ENCODE measurements at places on chromosomes 16 and 17.

DNA sequence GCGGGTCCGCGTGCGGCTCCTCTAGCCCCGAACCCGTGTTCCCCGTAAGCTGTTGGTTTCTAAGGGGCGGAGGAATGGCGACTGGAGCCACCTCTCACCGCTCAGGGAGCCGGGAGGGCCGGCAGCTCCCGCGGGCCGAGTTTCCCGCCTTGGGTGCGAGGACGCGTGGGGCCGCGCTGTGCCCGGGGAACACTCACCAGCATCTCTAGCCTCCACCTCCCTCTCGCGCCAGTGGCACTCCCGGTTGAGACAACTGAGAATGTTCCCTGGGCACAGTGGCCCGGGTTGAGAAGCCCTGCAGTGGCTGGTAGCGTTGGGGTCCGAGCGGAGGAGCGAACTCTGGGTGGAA, 560 bp downstream of the TELO2 start:
- H3K4me3 ChIP-seq, result peak overlapping the region; percentile 77
- H3K36me3 ChIP-seq, result peaks cover 9% of the 10 kb centered on the region
- DNase-seq, result no peak
- H3K27me3 ChIP-seq, result no peaks in the 10 kb centered on the region
- H3K27ac ChIP-seq, result peak overlapping the region; percentile 90

- peak overlapping the region; percentile 89 for H3K4me3 ChIP-seq
- peak; percentile 81 for DNase-seq
- H3K4me1 ChIP-seq, result peaks cover 54% of the 10 kb centered on the region
- no peaks in the 10 kb centered on the region for H3K27me3 ChIP-seq
- peak overlapping the region; percentile 87 for H3K27ac ChIP-seq
- H3K36me3 ChIP-seq, result peaks cover 43% of the 10 kb centered on the region
Measured at GRCh38 chr17:42673885-42674754, 2.7 kb downstream of the PLEKHH3 start.

DNA sequence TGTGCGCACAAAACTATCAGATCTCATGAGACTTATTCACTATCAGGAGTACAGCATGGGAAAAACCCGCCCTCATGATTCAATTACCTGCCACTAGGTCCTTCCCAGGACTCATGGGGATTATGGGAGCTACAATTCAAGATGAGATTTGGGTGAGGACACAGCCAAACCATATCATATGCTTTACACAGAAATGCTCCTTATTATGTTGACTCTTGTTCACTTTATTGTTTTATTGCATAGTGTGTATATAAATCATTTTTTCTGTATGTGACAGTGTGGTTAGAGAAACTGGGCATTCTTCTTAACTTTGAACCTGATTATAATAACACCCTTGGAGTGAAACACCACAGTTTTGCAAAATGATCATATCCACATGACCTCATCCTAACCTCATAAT, 212.8 kb upstream of the TNRC6C start:
- H3K27ac ChIP-seq, result no peak overlapping the region
- no peaks in the 10 kb centered on the region for H3K36me3 ChIP-seq
- H3K4me3 ChIP-seq, result no peak overlapping the region
- DNase-seq, result no peak
- no peaks in the 10 kb centered on the region for H3K27me3 ChIP-seq
- H3K4me1 ChIP-seq, result no peaks in the 10 kb centered on the region

DNA sequence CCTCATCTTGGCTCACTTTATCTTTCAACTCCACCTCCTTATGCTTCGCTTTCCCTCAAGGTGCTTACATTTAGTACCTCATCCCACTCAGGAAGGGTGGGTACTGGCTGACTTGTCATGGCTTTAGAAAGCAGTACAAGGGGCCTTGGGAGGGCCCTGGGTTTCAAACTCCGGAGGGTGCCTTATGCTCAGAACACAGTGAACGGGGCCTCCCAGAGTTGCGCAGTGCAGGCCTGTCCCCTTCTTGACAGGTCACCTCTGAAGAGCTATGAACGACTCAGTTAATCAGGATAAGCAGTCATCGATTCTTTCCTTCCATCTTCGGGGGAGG, 6.0 kb downstream of the COG1 start:
- peaks cover 75% of the 10 kb centered on the region for H3K36me3 ChIP-seq
- H3K4me3 ChIP-seq, result no peak overlapping the region
- no peak for DNase-seq
- H3K4me1 ChIP-seq, result peaks cover 15% of the 10 kb centered on the region
- H3K27me3 ChIP-seq, result no peaks in the 10 kb centered on the region

DNA sequence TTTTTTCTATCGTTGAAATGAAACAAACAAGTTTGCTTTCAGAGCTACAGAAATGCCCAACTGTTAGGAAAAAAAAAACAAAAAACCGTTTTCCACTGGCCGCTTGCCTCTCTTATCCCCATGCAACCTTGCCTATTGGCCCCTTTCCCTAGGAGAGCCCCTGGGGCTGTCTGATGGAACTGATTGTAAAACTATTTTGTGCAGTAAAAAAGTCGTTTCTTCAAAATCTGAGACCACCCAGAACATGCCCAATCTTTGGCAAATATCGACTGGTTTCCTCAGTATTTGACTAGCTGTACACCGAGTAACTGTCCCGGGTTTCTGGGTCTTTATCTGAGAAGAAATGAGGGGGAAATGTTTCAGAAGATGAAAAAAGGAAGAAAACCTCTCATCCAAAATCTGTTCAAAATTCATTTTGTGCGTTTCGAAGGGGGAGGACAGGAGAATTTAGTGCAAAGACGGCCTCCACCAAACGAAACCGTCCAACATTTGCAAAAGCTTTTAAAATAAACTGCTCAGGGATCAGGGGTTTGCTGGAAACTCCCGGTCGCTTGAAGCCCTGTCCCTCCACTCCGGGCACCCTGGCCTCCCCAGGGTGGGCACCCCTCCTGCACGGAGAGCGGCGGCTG, 1.1 kb upstream of the GNAO1 start:
- H3K27ac ChIP-seq, result no peak overlapping the region
- H3K4me1 ChIP-seq, result peaks cover 14% of the 10 kb centered on the region
- DNase-seq, result no peak
- H3K36me3 ChIP-seq, result no peaks in the 10 kb centered on the region

DNA sequence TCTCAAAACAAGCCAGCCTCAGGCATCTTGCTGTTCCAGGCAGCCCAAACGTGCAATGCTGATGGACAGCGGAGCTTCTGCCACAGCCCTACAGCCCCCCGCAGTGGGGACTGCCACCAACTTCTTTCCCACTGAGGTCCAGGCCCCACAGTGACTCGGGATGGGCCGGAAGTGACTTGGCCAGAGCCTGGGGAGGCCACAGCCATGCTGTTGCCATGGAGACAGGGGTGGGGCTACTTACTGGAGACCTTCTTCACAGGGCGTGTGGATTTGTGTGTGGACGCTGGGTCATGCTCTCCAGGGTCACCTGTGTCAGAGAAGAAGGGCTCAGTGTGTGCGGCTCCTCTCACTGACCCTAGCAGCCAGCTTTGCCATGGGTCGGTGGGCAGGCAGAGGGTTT, 15.0 kb downstream of the TRIM25 start:
- H3K27ac ChIP-seq, result no peak overlapping the region
- no peaks in the 10 kb centered on the region for H3K4me1 ChIP-seq
- no peak overlapping the region for H3K4me3 ChIP-seq
- DNase-seq, result no peak
- peaks cover 99% of the 10 kb centered on the region for H3K36me3 ChIP-seq
- H3K27me3 ChIP-seq, result no peaks in the 10 kb centered on the region
